ENCODE measurements at places on chromosomes 2 and 18. TPM values are rescaled to one million over a fixed set of nuclear protein-coding genes. Genes with fewer than 3 reads are reported as not detected.

The PCARE gene
- not detected for total RNA-seq

The SPP2 gene
- not detected for total RNA-seq

The GCG gene
- not detected for total RNA-seq

The RAX gene
- not detected for total RNA-seq

The PSMG2 gene
- 74.8 TPM for total RNA-seq

The PECR gene
- 11.6 TPM for total RNA-seq

The CCL20 gene
- not detected for total RNA-seq

The AKAIN1 gene
- total RNA-seq = not detected

The TMEM37 gene
- 0.13 TPM for total RNA-seq

The OBSL1 gene
- total RNA-seq = 43.8 TPM

The C2orf72 gene
- 0.25 TPM for total RNA-seq

The SLC9A2 gene
- not detected for total RNA-seq

The HDAC4 gene
- total RNA-seq = 9.8 TPM

The VWA3B gene
- total RNA-seq = not detected
